Neural progenitor cell (in vitro differentiated cells): ENCODE measurements at places on chromosomes 16 and 17.

GRCh38 chr17:54172985-54173316, 350.2 kb downstream of the KIF2B start:
- DNase-seq = no peak

DNA sequence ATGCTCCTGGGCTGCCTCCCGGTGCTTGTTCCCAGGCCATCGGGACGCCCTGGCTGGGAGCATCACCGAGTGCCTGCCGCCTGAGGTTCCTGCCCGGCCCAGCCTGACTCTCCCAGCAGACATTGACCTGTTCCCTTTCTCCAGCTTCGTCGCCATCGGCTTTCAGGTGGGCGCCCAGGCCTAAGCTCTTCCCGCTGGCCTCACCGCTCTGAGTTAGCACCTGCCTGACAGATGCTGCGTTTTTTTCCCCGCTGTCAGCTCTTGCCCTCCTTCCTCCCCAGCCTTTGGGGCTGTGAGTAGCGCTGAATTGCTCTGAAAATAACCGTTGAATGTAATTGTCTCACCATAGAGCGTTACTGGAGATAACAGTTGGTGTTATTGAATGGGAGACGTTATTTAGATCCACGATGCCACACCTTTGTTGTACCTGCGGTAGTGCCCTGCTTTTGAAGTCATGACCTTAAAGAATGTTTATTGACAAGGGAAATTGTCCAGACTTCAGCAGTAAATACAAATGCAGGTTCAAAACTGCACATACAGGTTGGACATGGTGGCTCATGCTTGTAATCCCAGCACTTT, 21.3 kb upstream of the SMIM5 start:
- no peak for DNase-seq

DNA sequence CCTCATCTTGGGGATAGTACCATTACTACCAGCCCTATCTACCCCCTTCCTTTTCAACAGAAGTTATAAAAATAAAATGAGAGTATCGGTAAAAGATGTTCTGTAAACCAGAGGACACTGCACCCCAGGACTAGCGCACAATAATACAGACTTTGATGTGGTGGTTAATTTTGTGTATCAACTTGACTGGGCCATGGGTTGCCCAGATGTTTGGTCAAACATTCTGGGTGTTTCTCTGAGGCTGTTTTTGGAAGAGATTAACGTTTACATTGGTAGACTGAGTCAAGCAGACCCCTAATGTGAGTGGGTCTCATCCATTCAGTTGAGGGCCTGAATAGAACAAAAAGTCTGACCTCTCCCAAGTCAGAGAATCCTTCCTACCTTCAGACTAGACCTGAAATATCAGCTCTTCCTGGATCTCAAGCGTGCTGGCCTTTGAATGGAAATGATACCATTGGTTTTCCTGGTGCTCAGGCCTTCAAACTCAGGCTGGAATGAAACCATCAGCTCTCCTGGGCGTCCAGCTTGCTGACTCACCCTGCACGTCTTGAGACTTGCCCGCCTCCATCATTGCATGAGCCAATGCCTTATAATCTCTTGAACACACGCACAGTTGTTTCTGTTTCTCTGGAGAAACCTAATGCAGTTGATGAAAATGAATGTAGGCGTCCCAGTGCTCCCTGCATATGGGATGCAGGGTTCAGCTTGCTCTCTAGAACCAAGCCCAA, 10.1 kb downstream of the MRM1 start:
- DNase-seq = no peak

DNA sequence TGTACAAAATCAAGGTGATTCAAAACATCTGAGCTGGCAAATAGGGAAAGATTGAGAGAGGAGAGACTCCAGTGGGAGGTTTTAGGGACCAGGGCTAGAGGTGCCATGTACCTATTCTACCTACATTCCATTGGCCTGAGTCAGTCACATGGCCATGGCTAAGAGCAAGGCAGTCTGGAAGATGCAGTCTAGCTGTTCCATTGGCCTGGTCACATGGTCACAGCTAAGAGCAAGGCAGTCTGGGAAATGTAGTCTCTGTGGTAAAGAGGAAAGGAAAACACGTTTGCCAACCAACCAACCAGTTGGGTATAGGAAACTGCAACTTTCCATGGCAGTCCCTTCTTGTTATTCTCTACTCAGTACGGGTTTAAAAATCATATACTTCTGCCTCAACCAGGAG, 369.1 kb downstream of the XYLT1 start:
- DNase-seq = peak; percentile 25

GRCh38 chr16:80210787-80211186, 330.0 kb upstream of the DYNLRB2 start:
- no peak for DNase-seq

DNA sequence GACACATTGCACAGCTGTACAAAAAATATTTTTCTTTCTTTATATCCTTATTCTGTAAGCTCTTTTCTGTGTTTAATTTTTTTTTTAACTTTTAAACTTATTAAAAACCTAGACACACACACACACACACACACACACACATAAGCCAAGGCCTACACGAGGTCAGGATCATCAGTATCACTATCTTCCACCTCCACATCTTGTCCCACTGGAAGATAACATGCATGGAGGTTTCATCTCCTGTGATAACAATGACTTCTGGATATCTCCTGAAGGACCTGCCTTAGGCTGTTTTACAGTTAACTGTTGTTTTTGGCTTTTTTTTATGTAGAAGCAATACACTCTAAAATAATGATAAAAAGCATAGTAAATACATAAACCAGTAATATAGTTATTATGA, 71.2 kb downstream of the TNRC6C start:
- no peak for DNase-seq

DNA sequence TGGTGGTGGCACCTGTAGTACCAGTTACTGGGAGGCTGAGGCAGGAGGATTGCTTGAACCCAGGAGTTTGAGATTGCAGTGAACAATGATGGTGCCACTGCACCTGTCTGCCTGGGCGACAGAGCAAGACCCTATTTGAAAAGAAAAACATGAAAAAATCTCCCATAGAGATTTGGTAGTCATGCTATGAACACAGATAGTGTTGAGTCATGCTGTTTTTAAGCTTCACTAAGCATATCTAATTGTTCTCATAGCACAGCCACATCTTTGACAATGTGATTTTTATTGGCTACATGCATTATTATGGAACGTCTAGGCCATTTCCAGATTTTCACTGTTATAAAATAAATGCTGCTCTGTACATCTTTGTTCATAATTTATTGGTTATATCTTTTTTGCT, 6.0 kb downstream of the IL34 start:
- DNase-seq = no peak

DNA sequence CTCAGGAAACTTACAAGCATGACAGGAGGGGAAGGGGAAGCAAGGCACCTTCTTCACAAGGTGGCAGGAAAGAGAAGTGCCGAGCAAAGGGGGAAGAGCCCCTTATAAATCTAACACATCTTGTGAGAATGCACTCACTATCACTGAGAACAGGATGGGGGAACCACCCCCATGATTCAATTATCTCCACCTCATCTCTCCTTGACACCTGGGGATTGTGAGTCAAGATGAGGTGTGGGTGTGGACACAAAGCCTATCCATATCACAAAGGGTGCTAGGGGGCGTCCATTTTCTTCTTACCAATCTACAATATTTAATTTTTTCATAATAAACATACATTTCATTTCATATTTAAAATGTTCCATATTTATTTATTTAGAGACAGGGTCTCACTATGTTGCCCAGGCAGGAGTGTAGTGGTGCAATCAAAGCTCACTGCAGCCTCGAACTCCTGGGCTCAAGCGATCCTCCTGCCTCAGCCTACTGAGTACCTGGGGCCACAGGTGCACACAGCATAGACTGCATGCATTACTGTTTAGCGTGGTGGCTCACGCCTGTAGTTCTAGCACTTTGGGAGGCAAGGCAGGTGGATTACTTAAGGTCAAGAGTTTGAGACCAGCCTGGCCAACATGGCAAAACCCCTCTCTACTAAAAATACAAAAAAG, 26.5 kb upstream of the FAAP100 start:
- no peak for DNase-seq

DNA sequence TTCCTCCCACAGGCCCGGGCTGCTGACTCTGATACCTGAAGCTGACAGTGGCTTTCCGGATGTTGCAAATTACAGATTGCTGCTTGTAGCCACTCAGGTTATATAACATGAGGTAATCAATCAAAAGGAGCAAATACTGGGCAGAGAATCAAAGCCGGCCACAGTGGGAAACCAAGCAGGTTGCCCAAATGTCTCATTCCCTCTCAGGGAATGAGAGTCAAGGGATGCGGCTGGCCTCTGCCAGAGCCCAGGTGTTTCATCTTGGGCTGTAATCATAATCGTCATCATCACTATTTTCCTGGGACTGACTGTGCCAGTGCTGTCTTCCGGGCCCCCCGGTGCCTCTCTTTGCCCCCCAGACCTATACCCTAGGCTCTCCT, 292.4 kb upstream of the FOXF1 start:
- DNase-seq = no peak

GRCh38 chr16:6446370-6446769, 886.3 kb upstream of the RBFOX1 start:
- DNase-seq = no peak
